ENCODE measurements at places on chromosomes 2 and 18.

GRCh38 chr2:56224316-56224715 is 40.5 kb downstream of the CCDC85A start:
- no peak for DNase-seq

DNA sequence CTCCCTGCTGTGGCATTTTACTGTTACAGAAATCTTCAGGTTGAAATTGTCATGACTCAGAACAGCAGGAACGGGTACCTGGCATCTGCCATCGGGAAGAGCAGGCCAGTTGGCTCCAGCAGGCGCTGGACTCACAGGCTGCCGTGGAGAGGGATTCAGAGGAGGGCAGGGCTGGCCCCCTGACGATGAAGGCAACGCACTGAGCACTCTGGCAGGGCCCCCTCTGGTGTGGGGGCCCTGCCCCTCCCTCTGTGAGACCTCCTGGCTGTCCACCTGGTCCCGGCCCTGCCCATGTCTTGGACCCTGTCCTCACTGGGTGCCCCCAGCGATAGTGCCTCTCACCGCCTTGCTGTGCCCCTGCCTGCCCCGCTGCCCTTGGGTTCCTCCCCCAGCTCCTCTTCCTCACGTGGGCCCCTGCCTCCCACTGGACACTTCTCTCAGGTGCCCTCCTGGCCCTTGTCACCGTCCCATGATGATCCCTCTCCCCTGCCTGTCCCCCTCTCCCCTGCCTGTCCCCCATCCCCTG is 23.3 kb upstream of the ALLC start:
- DNase-seq: no peak

GRCh38 chr2:1593371-1594122 is 150.8 kb downstream of the PXDN start:
- no peak for DNase-seq

- DNase-seq: no peak
Measured at GRCh38 chr2:143051465-143051864, 77.8 kb upstream of the ARHGAP15 start.

- DNase-seq: no peak
Measured at GRCh38 chr2:113039719-113040118, 12.9 kb downstream of the IL36B start.
